ENCODE measurements at places on chromosomes 5 and 9.

DNA sequence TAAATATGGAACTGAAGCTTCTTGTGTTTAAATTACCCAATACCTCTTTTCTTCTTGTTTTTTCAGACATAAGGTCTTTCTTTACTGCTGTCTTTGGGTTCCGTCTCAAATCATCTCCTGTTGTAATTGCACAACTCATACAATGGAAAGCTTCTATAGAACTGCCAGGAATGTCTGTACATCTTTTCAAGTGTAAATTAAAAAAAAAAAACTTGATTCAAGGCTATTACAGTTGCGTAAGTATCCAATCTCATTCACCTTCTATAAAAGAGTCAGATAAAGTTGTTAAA lies 243.5 kb downstream of the ICE1 start:
- DNase-seq, result no peak

GRCh38 chr9:129415942-129416651 lies 204.8 kb downstream of the C9orf50 start:
- no peak for DNase-seq

- DNase-seq, result no peak
Observed at GRCh38 chr5:40746703-40747102, 9.1 kb downstream of the TTC33 start.

- DNase-seq, result no peak
Observed at GRCh38 chr5:81552852-81553566, 159.1 kb upstream of the ACOT12 start.

GRCh38 chr5:127320032-127320965 lies 29.7 kb downstream of the MEGF10 start:
- no peak for DNase-seq

- no peak for DNase-seq
Observed at GRCh38 chr5:78527054-78527859, 121.3 kb downstream of the LHFPL2 start.

DNA sequence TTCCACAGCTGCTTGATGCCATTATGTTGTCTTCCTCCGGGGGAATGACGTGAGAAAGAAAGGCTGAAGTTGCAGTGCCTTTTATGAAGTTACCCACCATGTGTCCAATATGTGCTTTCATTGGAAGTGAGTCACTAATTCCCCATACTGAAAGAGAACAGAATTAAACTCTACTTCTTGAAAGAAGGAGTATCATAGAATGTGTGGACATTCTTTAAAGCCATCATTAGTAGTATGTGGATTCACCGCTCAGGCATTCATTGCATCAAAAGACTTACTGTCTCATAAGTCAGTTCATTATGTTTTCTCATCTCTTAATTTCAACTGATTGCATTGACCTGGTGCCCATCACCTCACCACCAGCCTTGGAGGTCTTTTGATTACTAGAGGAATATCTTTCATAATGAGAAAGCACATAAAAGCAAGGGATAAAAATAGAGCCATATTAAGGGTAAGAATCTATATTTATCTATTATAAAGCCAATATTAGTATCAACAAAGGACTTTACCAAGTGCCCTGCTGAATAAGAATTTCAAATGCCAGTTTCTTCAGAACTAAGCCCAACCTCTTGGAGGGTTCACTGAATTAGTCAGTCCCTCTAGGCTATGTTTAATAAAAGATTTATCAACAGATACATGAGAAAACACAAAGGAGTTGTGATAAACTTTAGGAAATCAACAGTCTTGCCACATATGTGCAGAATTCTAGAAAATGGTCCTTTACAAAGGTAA lies 516.1 kb downstream of the NTRK2 start:
- DNase-seq, result no peak

DNA sequence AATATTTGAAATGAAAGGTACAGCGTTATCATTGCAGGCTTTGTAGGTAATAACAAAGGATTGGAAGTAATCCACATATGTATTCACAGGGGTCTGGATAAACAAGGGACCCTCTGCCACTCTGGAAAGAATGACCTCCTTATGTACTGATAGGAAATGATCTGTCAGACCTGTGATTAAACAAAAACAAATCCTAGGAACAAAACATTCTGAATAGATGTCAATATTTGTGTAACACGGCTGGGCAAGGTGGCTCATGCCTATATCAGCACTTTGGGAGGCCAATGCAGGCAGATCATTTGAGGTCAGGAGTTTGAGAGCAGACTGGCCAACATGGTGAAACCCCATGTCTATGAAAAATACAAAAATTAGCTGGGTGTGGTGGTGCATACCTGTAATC lies 42.3 kb downstream of the NSUN2 start:
- no peak for DNase-seq

GRCh38 chr9:105296877-105297287 lies 52.4 kb downstream of the SLC44A1 start:
- no peak for DNase-seq

- no peak for DNase-seq
Observed at GRCh38 chr9:20016611-20017010, 227.8 kb upstream of the SLC24A2 start.

GRCh38 chr5:67672636-67673035 lies 476.0 kb upstream of the CD180 start:
- DNase-seq, result no peak

DNA sequence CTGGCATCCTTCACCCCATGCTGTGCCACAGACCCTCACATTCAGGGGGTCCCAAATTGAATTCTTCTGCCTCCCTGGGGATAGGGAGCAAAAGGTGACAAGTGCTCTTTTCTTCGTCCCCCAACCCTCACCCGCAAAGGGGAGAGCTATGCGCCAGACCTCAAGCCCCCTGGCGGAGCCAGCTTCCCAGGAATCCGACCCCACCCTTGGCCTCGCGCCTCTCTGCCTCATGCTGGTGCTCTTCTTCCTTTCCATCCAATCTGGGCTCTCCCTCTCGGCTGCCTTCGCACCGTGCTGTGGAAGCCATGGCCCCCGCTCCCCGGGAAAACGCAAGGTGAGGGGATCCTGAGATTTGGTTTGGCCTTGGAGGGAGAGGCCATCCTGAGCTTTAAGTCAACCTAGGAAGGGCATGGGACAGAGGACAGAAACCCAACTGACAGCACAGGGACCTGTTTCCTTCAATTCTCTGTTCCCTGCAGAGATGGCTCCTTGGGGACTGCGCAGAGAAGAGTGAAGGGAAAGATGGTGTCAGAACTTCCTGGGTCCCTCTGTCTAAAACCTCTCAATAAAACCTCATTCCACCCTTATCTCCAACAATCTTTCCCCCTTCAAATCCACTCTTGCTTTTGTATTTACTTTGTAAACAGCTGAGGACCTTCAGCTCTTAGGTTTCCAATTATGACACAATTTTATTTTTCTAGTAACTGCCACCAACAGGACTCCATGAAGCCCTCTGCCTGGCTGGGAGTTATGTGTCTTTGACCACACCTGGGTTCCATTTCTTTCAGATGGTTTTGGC lies 36.3 kb upstream of the CRB2 start:
- DNase-seq, result no peak

DNA sequence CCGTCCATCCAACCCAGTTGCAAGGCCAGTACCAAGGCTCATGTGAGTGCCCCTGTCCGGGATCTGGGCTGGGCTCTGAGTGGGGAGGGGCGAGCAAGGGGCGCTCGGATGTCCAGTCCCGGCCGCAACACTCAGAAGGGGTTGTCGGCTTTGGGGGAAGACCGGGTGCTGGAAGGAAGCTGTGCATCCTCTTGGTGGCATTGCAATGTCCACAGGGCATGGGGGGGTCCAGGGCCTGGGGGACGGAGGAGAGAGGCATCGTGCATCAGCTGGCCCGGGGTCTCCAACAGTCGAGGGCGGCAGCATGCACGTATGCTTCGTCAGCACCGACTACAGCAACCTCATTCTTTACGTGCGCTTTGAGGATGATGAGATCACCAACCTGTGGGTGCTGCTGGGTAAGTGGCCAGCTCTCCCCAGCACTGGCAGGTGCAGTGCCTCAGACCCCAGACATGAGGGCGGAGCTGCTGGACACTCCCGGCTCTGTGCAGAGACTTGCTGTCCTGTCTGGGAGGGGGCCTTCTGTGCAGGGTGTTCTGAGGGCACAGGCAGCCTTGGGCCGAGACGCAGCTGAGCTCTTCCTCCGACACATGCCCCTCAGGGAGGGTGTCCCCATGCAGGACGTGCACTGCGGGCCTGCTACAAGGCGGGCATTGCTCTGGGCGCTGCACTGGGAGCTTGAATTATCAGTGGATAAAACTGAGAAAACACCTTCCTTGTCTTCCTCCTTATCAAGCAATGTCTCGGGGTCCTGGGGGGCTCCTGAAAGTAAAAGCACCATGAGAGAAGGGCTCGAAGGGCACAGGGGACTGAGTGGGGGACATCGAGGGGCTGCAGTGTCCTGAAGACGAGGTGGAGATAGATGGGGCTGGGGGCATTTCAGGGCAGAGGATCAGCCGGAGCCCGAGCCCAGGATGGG lies 22.5 kb downstream of the GLT6D1 start:
- DNase-seq, result no peak

GRCh38 chr9:105308461-105309341 lies 64.2 kb downstream of the SLC44A1 start:
- DNase-seq, result no peak

- DNase-seq, result no peak
Observed at GRCh38 chr5:133427121-133427777, 185.1 kb downstream of the FSTL4 start.

DNA sequence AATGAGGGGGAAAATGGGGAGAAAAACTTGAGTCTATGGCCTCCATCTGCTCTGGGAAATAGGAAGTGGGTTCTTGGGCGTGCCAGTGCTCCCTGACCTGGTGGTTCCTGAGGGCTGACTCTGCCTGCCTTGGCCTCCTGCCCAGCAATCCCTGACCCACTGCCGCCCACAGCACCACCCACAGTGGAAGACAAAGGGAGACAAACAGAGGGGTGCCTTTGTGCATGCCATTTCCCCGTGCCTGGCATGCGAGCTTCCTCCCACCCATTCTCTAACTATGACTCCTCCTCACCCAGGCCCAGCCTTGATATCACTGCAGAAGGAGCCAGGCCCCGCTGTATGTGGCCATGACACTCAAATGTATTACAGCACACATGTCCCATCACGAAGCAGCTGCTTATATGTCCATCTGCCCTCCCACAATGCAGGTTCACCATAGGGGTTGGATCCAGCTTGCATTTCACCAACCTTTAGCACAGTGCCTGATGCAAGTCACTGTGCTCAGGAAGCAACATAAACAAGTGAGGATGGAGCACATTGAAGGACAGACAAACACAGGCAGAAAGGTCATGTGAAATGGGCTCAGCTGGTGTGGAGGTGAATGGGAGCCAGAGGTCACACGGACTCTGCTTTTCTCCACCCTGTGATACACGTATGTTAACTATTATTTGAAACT lies 84.4 kb downstream of the ADRB2 start:
- no peak for DNase-seq

GRCh38 chr5:139376364-139376763 lies 6.7 kb downstream of the SLC23A1 start:
- no peak for DNase-seq

- DNase-seq, result no peak
Observed at GRCh38 chr9:19199012-19199411, 31.5 kb upstream of the DENND4C start.

GRCh38 chr9:89942643-89943042 lies 337.8 kb downstream of the GADD45G start:
- no peak for DNase-seq

DNA sequence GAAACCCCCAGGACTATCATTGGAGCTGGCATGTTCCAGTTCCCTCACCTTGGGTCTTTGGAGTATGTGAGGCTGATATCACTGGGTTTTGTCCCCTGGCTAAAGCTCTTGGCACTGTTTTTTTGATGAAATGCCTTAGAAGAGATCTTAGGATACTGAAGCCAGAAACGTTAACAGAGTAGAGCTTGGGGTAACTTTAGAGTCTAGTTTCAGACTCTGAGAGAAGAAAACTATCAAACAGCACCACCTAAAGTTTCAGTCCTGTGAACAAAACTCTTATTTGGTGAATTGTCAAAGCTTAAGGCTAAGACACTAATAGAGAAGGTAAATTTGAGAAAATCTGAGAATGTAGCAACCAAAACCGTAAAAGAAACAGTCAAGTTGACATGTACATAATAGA lies 111.7 kb upstream of the PUM3 start:
- DNase-seq, result no peak

- no peak for DNase-seq
Observed at GRCh38 chr5:94544031-94544650, 74.3 kb downstream of the KIAA0825 start.

- DNase-seq, result no peak
Observed at GRCh38 chr9:129494113-129494789, 126.7 kb downstream of the C9orf50 start.

DNA sequence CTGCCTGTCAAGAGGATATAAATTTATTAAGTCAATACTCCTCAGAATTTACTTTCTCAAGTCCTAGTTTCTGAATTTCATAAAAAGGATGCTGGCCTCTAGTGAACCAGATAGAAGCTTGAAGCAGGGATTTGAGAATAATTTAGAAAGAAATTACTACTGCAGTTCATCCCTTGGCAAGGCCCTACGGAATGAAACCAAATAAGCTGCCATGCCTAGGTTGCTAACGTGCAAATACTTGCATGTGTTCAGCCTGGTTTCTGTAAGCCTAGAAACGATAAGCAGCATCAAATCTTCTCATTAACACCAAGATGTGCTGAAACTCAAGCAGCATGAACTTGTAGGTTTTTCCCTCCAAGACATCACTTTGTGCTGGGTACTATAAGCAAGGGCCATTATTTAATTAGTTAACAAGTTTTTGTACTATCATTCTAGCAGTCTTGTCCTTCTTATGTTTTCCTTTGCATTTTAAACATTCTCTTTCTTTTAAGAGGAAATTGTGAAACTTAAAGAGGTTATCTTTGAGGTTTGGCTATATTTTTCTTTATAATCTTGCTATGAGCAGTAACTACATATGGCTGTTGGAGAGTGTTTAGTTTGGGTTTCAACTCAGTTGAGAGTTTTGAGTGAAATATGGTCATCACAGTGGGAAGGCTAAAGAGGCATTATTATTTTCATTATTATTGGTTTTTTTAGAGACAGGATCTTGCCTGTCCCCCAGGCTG lies 71.8 kb downstream of the ADAMTSL1 start:
- DNase-seq, result no peak

- DNase-seq, result no peak
Observed at GRCh38 chr5:73311291-73312110, 137.1 kb downstream of the FOXD1 start.

GRCh38 chr9:38299856-38300255 lies 92.6 kb upstream of the ALDH1B1 start:
- no peak for DNase-seq

DNA sequence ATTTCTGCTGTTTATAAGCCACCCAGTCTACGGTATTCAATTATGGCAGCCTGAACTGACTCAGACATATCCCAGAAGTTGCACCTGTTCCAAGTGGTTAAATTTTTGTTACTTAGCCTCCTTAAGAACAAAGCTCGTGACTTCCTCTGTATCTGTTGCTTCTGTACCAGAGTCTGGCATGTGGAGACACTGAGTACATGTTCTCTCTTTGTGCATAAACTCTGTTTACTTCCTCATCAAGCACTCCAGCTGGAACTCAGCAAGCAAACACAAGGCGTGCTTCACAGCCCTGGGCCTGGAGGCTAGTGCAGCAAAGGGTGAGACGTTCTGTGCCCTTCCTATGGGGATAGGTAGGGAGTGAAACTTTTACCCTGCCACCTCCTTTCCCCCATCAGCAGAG lies 19.0 kb downstream of the C9orf152 start:
- no peak for DNase-seq

GRCh38 chr5:146081556-146081955 lies 23.8 kb downstream of the PLAC8L1 start:
- DNase-seq, result no peak
